HFF-Myc (cell line): ENCODE measurements at places on chromosomes 4 and X.

DNA sequence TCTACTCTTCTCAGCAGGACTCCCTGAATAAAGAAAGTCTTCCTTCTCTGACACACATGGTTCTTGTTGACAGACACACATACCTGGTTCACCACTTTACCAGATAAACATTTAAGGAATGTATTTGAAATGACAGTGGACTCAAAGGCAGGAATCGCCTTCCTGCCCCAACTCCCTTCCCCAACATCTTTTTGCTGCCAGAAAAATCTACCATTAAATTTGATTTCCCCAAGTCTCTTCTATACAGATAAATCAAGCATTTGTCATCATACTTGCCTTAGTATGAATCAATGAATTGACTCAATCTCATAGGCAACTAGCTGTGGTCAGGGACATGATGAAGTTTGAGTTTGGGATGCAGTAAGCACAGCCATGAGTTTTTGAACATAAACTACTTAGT lies 23.3 kb upstream of the ANXA5 start:
- DNase-seq = no peak

DNA sequence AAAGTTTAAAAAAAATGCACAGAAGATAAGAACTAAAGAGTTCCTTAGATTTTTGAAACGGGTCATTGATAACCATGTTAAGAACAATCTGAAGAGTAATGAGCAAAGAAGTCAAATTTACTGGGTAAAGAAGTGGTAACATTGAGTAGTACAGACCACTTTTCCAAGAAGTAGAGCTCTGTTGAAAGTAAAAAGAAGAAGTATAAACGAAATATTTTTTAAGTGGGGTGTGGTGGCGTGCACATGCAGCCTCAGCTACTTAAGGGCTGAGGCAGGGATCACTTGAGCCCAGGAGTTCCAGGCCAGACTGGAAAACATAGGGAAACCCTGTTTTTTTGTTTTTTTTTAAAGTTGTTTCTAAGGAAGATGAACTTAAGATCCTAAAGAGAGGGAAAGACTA lies 68.5 kb downstream of the UBA6 start:
- no peak for DNase-seq

GRCh38 chr4:37715889-37716402 lies 29.8 kb upstream of the RELL1 start:
- DNase-seq = no peak

DNA sequence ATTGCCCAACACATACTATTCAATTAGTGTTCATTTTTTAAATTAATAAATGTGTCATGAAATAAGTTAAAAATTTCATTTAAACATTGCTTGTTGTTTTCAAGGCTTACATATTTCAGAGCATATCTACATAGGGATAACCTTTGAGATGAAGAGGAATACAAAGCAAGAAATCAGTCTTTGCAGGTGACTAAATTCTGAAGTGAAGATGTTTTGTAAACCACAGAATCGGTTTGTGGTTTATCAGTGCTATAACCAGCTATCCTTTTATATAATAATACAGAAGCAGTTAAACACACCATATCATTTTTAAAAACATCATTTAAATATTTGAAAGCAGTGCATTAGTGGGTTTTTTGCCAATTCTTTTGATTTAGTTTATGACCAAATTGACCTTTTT lies 26.9 kb downstream of the FAM241A start:
- DNase-seq = no peak
